SK-MEL-5 (cell line): ENCODE measurements at places on chromosomes 6 and 20.

DNA sequence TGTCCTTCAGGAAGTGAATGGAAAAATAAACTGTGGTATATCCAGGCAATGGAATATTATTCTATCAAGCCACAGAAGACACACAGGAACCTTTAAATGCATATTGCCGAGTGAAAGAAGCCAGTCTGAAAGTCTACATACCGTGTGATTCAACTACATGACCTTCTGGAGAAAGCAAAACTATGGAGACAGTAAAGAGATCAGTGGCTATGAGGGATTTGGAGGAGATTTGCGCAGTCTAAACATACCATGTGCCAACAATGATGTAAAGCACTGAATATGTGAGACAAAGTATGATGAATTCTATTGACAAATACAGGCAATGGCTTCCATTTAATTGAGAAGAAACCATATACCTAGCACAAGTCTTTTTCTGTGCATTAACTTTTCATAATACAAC lies 518.3 kb upstream of the ZNF337 start:
- no peak for DNase-seq

DNA sequence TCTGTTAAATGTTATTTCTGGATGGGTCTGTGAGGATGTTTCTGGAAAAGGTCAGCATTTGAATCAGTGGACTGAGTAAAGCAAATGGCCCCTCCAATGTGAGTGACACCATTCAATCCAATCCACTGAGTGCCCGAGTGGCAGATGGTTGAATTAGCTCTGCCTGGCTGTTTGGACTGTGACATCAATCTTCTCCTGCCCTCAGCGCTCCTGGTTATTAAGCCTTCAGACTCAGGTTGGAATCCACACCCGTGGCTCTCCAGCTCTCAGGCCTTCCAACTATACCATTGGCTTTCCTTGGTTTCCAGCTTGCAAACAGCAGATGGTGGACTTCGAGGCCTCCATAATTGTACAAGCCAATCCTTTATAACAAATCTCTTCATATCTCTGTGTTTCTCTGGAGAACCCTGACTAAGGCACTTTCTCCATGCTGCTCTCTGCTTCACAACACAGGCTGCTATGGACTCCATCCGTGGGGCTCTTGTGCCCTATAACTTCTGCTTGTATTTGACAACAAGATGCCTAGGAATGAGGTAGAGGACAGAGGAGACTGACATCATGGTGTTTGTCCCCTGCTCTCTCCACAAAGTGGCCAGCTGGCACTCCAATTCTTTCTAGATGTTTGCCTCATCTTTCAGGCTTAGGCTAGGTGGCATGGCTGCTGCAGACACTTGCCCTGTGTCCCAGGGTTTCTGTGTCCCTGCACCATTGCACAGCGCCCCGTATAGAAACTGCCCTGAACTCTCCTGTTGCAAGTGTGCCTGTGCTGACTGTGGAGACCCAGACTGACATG lies 4.8 kb upstream of the CSTL1 start:
- DNase-seq, result no peak

DNA sequence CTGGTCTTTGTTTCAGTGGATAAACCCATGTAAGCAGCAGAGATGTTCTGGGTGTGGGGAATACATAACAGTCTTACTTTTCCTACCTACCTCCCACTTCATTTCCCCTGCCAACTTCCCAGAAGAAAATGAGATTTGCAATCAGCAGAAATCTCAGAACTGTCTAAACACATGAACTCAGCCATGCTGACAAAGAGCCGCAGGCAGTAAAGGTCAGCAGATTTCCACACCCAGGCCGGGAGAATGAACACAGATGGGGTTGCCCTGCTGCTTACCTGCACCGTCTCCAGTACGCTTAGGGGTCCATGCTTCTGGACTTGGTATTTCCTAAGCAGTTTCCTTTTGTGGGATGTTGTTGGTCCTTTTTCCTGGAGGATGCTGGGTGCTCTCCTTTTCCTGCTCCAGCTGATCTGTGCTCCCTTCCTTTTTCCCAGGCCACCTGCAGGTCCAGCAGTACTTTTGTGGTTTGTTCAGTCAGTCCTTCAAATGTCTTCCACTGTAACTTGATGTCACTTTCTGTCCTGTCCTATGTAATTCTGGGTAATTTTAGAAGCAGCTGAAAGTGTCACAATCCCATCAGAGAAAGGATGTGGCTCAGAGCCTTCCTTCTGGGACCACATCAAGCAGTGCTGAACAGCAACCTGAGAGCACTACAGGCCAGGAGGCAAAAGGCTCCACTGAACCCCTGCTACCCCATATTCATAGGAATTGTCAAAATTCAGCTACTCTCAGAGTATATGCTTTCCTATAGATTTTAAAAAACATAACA lies 129.0 kb downstream of the CEP57L1 start:
- DNase-seq, result no peak

GRCh38 chr20:38947931-38948362 lies 14.2 kb upstream of the DHX35 start:
- no peak for DNase-seq

GRCh38 chr6:2891768-2892170 lies 11.3 kb downstream of the SERPINB9 start:
- no peak for DNase-seq

DNA sequence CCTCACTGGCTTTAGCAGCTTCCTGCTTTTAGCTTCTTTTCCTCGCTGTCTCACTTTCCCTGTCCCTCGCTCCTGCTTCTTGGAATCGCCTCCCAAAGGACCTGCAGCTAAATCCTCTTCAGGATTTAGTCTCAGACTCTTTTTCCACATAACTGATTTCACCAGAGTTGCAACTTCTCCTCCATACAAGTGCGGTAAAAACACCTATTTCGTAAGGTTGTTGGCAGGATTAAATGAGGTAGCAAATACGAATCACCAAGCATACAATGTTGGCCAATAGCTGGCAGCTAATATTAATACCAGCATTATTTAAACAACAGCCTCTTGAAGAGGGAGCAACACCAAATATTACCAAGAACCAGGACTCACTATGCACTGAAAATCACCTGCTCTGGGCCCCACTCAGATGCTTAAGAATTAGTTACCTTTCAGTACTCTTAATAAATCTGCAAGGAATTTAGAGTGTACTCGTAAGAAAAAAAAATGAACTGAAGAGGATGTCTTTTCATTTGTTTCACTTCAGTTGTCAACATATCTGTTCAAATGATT lies 123.0 kb downstream of the DTNBP1 start:
- DNase-seq, result no peak

GRCh38 chr6:133396233-133396983 lies 155.3 kb downstream of the EYA4 start:
- peak; percentile 16 for DNase-seq

- no peak for DNase-seq
These were observed 5.4 kb upstream of the LATS1 start for GRCh38 chr6:149723262-149723661.

DNA sequence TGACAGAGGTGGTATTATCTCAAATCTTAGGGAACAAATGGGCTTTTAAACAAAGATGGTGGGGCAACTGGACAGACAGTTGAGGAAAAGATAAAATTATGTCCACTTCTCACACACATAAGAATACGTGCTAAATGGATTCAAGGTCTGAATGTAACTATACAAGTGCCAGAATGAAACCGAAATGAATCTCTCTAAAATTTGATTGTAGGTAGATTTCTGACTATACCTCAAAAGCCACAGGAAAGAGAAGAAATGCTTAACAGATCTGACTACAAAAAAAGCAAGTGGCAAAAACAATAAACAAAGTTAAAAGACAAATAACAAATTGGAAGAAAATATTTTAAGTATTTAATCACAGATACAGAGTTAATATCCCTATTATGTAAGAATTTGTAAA lies 182.7 kb upstream of the OLIG3 start:
- no peak for DNase-seq

GRCh38 chr6:142863981-142864380 lies 81.0 kb downstream of the HIVEP2 start:
- DNase-seq, result no peak

- no peak for DNase-seq
These were observed 228.8 kb downstream of the DHX35 start for GRCh38 chr20:39190666-39191570.

DNA sequence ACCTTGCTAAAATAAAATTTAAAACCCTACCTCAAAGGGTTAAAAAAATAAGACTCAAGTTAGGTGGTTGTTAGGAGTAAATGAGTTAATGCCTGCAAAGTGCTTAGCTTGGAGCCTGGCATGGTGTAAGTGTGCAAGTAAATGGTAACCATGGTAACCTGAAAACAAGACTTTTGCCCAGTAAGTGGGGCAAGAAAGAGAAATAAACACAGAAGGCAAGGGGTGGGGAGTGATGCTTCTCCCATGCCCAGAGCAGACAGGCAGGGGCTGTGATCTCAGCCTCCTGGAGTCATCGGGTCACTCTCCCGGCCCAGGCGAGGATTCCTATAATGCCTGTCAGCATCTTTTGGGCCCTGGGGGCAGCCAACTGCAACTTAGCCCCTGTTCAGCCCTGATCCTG lies 59.2 kb upstream of the SLC32A1 start:
- DNase-seq, result no peak

- DNase-seq, result no peak
These were observed 17.6 kb upstream of the ELMO2 start for GRCh38 chr20:46423882-46424482.

DNA sequence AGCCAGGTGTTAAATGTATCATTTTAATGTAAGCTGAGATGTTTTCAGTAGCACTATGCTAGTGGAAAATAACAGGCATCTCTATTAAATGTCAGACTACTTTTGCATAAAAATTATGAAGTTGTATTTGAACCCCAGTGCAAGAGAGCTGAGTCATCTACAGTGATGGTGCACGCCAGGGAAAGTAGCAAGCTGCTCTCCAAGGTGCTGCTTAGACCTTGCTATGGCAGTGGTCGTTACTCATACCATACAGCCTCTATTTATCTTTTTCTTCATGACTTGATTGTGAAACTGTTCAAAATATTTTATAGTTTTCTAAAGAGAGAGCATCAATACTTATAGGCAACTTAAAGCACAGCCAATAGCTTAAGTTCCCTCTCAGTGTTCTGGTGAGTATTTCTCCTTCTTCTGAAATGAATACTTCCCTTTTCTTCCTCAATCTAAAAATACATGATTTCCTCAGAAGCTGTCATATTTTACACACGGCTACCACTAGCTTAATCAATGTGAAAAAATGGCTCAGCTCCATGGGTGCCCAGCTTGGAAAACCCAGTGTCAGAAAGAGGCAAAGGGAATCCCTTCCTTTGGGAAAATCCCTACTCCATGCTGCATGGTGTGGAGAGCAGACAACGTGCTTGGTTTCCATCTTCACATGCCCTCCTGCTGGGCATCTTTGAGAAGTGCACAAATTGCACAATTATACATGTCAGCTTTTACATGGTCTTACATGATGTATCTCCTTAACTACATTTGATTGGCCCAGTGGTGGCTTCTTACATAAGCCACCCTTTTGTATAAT lies 105.6 kb downstream of the ELOVL4 start:
- DNase-seq, result peak; percentile 15

DNA sequence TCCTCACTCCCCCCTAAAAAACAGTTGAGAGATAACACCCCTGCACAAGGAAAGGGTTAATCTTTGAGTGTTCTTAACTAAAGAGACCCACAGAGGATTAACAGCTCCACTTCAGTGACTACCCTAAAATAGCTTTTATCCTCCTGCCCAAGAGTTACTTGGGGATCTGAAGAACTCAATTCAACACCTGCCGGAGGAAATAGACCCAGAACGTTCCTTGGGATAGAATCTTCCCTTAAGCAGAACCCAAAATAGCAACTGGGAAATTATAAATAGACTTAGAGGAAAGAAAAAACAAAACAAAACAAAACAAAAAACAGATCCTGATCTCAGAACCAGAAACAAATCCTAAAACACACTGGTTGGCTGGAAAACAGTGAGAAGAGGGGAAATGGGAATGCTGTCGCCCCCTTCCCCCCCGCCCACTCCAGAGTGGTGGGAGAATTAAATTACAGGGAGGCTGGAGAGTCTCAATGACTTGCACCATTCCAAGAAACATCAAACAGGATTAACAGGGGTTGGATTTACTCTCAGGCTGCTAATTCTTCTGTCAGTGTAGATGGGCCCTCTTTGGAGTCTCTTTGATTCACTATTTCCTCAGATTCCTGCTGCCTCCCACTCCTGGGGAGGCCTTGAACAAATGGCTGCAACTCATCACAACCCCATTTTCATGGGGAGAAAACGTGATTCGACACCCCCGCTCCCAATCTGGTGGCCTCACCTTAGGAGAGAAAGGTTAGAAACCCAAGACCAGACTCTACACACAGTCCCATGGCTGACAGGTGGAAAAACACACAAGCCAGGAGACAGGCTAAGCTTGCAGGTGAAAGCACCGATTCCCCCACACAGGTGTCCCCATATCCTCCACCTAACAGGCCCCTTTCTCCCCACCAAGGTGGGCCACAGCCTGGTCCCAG lies 1.4 kb downstream of the PLAGL2 start:
- DNase-seq, result no peak

DNA sequence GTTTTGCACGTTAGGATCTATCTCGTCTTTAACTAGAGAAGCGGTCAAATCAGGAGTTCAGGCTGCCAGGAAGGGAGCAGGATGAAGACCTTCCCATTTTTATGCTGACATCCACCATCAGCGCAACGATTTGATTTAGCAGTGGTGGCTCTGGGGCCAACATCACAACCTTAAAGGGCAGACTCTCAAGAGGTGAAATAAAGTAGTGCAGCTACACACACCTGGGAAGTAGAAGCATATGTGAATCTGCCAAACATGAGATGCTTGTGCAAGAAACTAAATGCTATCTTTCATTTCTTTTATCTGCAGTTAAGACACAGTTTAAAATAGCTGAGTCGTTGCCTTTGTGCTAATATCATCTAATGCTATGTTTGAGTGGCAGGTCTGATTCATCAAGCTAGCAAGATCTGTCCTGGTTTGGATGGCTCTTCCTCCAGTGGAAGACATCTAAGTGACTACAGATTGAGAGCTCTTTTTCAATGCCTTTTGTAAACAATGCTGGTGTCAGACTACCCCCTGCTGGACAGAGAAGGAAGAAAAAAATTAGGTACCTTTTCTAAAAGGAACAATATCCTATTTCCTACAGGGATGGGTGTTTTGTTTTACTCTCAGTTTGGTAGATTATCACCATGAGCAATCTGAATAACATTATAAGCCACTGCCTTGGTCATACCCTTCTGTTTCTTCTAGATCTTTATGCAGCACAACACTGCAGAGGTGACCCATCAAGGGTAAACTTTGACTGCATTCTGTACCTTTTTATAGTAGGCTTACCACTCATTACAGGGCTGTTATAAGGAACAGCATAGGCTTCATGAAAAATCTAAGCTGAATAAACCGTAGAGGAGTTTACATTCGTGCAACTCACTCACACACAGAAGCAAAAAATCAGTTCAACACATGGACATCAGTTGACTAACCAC lies 171.6 kb upstream of the FBXL4 start:
- DNase-seq, result peak; percentile 71
